ENCODE measurements at places on chromosomes 13 and 19. TPM values are rescaled to one million over a fixed set of nuclear protein-coding genes. Genes with fewer than 3 reads are reported as not detected.

The COMMD6 gene
- 125 TPM for total RNA-seq

The DENND1C gene
- 1.7 TPM for total RNA-seq

The CEACAM8 gene
- not detected for total RNA-seq

The LILRB4 gene
- total RNA-seq = not detected

The SLC25A41 gene
- not detected for total RNA-seq

The CPB2 gene
- total RNA-seq = not detected

The RNF17 gene
- not detected for total RNA-seq

The CD33 gene
- 0.09 TPM for total RNA-seq

The SPRY2 gene
- total RNA-seq = 92.6 TPM

The ZNF253 gene
- total RNA-seq = 51.6 TPM

The CAPN12 gene
- total RNA-seq = 83.0 TPM

The ZNF540 gene
- not detected for total RNA-seq

The GAS6 gene
- total RNA-seq = 50.7 TPM

The NOP53 gene
- total RNA-seq = 258 TPM

The SYDE1 gene
- total RNA-seq = 13.9 TPM

The ZNF701 gene
- total RNA-seq = 42.0 TPM

The MATK gene
- total RNA-seq = 4.8 TPM

The AXL gene
- total RNA-seq = 15.3 TPM

The PRKCG gene
- 4.0 TPM for total RNA-seq

The MZT1 gene
- 22.0 TPM for total RNA-seq

The FAM83E gene
- total RNA-seq = 6.0 TPM

The CGB8 gene
- not detected for total RNA-seq

The FAM216B gene
- not detected for total RNA-seq

The PTGIR gene
- not detected for total RNA-seq

The MEIOSIN gene
- total RNA-seq = not detected

The PRR22 gene
- total RNA-seq = 3.6 TPM

The PRODH2 gene
- 1.0 TPM for total RNA-seq

The PEG3 gene
- total RNA-seq = not detected

The OR7A5 gene
- total RNA-seq = not detected
